NCI-H524 (cell line): ENCODE measurements at places on chromosomes 4 and X.

GRCh38 chr4:38610521-38610920 lies 53.5 kb upstream of the KLF3 start:
- DNase-seq, result no peak

- no peak for DNase-seq
Observed at GRCh38 chr4:168540503-168541265, 43.8 kb downstream of the PALLD start.

DNA sequence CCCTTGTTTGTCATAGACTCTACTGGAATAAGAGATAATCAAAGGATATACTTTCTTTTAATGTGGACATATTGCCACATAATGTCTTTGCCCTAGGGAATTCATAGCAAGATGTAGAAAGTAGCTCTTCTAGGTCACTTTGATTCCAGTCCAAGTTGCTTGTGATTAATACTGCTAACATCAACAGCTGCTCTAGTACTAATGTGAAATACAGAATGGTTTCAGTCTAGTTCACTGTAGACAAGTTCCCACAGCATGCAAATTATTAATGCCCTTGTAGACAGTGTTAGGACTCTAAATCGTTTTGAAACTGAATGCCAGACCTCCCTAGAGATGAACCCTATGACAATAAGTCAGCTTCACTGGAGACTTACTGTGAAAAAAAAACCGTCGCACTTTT lies 494.6 kb upstream of the ATOH1 start:
- DNase-seq, result no peak

DNA sequence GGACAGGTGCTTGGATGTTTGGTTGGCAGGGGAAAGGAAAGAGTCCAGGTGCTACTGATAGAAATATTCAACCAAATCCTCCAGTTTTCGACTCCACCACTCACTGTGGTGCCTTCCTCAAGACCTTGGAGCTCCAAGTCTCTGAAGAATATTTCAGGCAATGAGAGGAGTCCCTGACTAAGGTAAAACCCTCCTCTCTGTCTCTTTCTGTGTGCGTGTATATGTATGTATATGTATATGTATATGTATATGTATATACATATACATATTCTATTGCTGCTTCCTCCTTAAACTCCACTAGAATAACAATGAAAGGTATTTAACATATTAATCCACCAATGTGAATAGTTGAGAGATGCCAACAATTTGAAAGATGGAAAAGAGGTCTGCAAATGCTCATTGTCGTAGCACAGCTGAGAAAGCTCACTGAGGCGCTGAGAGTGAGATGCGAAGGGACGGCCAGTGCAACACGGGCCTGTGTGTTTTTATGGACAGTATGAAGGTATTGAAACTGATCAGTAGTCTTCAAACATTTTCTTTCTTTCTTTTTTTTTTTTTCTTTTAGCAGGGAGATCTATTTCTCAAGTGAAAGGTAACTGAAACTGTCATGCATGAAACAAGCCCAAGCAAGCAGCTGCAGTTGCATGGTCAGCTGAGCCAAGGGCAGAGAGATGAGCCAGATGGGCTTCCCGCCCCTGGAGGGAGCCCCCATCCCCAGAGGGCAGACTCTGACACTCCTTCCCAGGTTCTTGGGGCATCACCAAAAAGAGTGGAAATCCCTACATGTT lies 41.1 kb upstream of the HS3ST1 start:
- DNase-seq, result no peak

- no peak for DNase-seq
Observed at GRCh38 chr4:98778206-98778605, 119.8 kb upstream of the TSPAN5 start.

DNA sequence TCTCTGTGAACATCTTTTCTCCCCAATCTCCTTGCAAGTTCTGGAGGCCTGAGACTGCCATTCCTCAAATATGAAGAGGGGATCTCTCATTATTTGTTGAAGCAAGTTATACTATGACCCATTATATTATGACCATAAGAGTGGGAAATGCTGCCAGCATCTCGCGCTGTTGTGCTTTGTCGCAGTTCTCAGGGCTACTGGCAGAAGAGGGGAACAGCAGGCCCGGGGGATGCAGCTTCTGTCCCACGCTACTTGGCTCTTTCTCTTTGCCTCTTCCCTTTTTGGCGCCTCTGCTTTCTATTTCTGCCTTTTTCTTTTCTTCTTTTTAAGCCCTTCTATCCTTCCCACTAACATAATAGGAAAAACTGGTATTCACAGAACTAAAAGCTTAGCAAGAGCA lies 64.2 kb downstream of the GEMIN8 start:
- no peak for DNase-seq

DNA sequence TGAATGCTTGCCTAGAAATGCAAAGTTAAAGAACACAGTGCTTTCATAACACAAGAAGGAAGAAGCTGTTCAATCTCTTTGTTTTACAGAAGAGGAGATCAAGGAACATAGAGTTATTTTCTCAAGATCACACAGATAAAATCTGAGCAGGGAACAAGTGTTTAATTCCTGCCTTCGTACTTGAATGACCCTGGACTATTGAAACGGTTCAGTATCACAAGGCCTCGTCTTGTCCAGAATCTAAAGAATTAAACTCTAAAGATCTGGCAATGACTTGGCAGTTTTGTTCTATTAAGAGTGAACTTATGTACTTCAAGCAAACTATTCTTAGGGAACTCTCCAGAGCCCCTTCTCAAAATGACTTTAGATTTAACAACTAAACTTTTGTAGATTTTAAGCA lies 97.7 kb downstream of the ANXA5 start:
- DNase-seq, result no peak

GRCh38 chr4:98659741-98660462 lies 1.5 kb upstream of the TSPAN5 start:
- no peak for DNase-seq

DNA sequence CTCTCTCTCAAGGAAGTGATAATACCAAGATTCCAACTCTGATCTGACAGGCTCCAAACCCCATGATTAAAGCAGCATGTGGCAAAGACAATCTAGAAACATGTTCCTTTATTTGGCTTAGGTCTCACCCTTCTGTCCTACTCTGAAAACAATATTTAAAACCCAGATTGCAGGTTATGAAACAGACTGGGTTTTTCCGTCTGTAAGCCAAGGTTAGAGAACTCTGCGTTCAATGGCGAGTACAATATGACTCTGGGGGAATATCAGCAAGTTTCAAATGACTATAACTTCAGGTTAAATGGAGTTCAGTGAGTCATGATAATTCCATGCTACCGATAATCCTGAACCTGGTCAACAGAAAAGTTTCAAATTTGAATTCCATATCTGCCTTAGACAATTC lies 50.8 kb downstream of the ANAPC10 start:
- no peak for DNase-seq

GRCh38 chr4:74455361-74456055 lies 10.6 kb downstream of the AREG start:
- no peak for DNase-seq
